ENCODE measurements at places on chromosomes 7 and 10.

DNA sequence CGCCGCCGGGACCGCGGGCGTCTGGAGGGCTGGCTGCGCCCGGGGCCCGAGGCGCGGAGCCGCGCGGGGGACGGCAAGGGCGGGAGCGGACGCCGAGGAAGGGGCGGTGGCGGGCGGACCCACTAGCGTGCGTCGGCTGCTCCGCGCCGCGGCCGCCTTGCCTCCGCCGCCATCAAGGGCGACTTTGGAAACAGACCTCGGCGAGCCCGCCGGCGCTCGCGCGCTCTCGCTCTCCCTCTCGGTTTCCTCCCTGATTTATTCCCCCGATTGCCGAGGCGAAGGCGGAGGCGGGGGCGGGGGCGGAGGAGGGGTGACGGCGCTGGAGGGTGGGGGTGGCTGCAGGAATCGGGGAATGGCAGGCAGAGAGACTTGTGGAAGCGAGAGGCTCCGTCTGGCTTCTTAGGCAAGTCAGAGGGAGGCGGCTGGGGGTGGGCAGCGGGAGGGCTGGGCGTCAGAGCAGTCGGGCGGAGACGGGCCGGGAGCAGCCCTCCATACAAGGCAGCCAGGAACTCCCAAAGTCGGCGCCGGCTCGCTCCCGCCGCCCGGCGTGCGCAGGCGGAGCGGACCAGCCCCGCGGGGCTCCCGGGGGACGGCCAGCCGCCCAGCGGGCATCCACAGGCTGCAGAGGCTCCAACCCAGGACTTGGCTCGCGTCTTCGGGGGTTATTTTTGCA is at the start of gene CACNA2D1:
Gene CACNA2D1 (minus strand): TSS at position 231 of the 673 bp plus-strand sequence.
- no peak for DNase-seq

DNA sequence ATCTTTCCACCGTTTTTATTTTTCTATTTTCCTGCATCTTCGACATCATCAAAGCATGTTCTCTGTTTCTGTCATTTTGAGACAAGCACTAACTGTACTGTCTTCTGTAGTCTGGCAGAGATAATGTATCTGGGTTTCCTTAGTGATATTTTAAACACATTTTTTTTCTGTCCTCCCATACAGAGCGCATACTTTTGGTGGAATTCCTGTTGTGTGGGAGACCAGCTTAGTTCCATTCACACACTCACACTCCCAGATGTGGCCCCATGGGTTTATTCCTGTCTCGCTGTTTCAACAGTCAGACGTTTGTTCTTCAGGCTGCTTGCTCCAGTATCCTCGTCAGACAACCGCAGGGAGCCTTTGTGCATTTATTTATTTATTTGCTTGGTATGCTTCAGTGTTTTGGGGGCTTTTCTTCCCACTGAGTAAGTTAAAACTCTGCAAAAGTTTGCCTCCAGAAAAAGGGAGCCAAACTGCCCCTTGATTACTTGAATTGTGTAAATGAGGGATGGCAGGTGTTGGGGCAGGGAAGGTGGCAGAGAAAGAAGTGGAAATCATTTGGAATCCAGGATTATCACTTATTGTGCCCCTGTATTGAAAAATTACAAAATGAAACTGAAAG is 456.8 kb upstream of the KLF6 start:
- DNase-seq: no peak

GRCh38 chr10:70761031-70761601 is 24.1 kb downstream of the TBATA start:
- DNase-seq: no peak

DNA sequence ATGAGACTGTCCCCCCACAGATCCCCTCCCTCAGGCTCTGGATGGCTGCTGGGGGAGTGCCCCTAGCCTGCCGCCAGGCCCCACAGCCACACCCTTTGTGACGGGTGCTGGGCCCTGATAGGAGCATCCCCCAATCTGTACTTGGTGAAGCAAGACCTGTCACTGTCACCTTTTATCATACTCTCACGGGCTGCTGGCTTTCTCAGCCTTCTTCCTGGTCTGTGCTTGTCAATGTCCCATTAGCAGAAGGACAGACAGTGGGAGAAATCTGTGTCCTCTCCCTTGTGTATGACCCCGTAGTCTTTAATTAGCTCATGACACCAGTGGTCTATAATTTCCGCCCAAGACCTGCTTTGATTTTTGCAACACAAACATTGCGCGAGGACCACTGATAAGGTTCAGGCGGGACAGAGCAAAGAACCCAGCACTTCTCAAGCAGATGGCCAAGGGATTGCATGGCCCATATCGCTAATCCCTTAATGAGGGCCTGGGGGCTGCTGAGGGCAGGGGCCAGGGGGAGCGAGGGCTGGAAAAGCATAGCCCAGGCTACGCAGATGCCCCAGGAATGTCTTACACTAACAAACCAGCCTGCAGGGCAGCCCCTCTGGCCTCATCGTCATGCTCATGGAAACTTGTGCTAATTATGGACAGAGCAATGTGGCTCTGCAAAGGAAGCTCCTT is 127.8 kb downstream of the PTPN20 start:
- no peak for DNase-seq

DNA sequence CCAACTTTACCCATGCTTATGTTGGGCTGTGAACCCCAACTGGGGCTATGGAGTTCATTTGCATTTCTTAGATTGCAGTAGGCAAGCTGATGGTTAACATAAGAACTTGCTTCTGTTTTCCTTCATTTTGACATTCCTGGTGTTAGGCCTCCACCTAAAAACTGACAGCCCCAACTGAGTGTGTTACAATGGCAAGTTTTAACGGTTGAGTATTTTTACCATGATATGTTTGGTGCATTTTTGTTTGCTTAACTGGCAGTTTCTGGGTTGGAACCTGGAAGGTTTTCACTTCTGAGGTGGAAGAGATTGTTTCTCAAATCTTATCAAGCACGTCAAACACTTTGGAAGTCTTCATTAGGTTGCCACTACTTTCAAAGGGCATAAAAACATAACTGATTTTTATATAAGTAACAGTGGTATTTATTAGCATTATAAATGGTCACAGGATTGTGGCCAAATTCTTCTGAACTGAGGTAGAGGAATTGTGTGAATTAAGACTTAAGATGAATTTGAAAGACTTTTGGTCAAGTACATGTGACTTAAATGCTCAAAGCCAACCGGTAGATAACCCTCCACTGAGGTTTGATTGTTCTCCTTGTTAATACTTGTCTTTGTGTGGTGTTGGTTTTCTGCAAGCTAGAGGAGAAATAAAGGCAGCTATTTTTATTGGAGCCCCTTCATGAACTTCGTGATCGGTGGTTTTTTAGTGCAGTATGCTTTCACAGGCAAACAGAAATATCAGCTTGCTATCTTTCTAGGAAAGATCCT is 2.8 kb downstream of the BMI1 start:
- DNase-seq: no peak

DNA sequence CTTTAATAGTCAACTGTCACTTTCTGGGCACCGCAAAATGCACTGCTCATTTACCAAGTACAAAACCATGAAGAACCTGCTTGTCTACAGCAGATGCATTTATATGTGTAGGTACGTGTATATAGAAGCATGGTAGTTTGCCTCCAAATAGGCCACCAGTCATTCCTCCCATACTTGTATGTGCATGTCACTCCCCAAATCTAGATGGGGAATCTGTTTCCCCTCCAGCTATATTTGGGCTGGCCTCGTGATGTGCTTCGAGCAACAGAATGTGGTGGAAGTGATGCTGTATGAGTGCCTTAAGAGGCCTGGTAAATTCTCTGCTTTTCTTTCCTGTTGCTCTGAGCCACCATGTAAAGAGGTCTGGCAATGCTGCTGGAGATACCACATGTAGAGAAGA is 47.1 kb downstream of the PSMC2 start:
- no peak for DNase-seq

DNA sequence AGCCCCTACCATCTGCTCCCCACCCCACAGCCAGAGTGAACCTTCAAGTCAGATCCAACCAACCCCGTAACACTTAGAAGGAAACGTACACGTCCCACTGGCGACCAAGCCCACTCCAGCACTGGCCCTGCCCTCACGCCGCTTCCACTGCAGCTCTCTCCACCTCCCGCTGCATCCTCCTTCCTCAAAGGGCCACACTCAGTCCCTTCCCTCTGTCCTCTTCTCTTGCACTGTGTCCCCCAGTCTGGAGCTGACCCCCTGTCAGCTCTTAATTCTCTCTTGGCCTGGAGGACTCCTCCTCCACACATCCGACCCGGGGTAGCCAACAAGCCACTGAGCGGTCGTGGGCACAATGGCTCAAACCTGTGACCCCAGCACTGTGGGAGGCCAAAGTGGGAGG is 85.8 kb downstream of the PROSER2 start:
- DNase-seq: no peak

DNA sequence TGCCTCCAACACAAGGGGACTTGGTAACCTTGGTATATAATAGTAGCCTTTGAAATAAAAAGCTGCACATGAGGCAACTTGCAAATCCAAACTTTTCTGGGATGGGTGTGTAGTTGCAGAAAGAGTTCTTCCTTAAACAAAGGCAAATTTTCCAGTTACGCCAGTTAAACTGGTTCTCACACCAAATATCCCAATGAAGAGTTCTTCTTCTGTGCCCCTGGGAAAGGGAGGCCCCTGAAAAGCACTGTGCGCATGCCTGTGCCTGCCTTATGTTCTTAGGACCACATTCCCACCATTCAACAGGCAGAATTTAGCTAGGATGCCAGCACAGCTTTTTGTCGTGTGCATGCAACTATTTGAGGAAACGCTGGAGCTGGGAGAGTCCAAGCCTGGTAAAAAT is 164.8 kb upstream of the SLC25A13 start:
- DNase-seq: no peak

GRCh38 chr7:41795276-41795833 is 92.5 kb upstream of the INHBA start:
- DNase-seq: no peak

- DNase-seq: no peak
These were observed 37.2 kb upstream of the PLXDC2 start for GRCh38 chr10:19778996-19779395.

GRCh38 chr10:96690755-96691730 is 29.3 kb downstream of the PIK3AP1 start:
- DNase-seq: no peak

GRCh38 chr10:5583525-5584175 is 58.9 kb downstream of the CALML3 start:
- DNase-seq: no peak

GRCh38 chr7:47196106-47196645 is 385.7 kb downstream of the TNS3 start:
- no peak for DNase-seq

GRCh38 chr7:112770051-112770450 is 20.1 kb downstream of the TMEM168 start:
- DNase-seq: no peak

- no peak for DNase-seq
These were observed 133.6 kb downstream of the CALN1 start for GRCh38 chr7:72278550-72278949.

DNA sequence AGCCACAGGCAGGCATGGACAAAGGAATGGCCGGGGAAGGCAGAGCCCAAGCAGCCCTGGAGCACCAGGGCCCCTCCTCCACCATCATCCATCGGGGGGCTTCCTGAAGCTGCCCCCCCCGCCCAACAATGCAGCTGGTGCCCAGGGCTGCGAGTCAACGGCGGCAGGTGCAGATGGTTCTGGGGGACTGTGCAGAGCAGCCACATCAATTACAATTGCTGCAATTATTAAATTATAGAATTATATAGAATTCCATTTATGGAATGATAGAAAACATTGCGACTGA is 28.3 kb downstream of the EBF3 start:
- DNase-seq: no peak

DNA sequence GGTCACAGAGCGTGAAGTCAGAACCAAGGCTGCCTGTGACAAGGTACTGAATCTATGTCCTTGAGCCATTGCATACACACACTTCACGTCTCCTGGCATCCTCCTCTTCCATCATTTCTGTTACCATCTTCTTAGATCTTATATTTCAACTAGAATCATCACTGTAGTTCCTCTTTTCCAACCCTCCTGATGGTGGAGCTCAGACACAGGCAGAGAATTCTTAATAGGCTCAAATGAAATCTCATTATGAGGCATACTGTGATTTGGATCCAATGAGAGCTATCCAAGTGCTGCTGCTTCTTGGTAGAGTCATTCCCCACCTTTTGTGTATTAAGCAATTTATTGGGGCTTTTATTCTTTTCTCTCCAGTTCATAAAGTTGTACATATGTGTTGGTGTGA is 113.2 kb downstream of the CALCR start:
- no peak for DNase-seq

GRCh38 chr7:138023618-138024342 is 21.9 kb upstream of the CREB3L2 start:
- no peak for DNase-seq

DNA sequence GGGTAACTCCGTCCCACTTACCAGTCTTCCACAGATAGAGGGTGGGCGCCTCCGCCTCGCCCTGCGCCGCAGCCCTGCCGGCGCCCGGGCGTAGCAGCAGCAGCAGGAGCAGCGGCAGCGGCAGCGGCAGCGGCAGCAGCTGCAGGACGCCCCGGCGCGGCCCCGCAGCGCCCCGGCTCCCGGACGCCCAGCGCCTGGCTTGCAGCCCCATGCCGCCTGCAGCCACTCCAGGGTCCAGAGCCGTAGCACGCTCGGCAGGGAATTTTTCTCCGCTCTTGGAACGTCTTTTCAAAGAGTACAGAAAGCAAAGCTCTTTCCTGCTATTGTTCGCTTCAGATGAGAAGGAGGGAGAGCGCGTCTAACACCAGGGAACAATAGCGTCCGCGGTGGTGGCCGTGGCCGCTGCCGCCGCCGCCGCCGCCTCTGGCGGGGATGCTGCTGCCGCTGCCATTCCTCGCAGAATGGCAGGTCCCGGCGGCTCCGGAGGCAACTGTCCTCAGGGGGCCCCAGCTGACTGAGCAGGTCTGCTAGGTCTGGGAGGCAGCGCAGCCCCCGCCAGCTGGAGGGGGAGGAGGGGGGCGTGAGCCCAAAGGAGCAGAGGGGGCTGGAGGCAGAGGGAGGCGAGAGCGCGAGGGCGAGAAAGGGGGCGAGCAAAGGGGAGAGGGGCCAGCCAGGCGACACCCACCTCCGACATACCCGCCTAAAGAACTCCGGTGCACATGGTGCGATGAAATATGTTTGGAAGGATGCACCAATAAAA is at the start of gene THSD7A:
Gene THSD7A (minus strand): TSS at position 463 of the 760 bp plus-strand sequence. CDS start 252 bp downstream, at position 211.
- DNase-seq: no peak

- no peak for DNase-seq
These were observed 112.3 kb downstream of the ABLIM1 start for GRCh38 chr10:114545819-114546218.

- DNase-seq: no peak
These were observed 317.9 kb upstream of the KLF6 start for GRCh38 chr10:4102802-4103344.

DNA sequence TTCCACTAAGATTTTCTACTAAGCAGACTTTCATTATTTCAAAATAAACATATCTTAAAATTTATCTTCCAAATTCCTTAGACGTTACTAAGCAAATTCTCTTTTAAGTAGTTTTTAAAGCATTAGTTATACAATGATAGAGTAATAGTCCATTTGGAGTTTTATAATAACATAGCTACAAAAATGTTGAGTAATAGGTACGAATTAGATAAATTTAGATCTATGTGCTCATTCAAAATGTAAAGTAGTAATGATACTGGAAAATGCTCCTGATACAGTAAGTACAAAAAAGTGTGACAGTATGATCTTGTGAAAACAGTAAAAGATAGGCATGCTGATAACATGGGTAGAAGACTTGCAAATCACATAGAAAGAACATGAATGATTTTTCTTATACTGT is 4.5 kb downstream of the DMTF1 start:
- DNase-seq: no peak

Measured in stimulated activated CD4-positive, alpha-beta T cell treated with anti-CD3 and anti-CD28 coated beads, Interleukin-4, amount 100 ng/mL, for 48 hours (primary cell).